Fibroblast of skin of abdomen (primary cell): ENCODE measurements at places on chromosomes 7 and 10.

- DNase-seq = no peak
Observed at GRCh38 chr7:87156709-87157108, 4.5 kb downstream of the DMTF1 start.

GRCh38 chr10:94155722-94156271, 162.1 kb downstream of the PLCE1 start:
- DNase-seq = no peak

DNA sequence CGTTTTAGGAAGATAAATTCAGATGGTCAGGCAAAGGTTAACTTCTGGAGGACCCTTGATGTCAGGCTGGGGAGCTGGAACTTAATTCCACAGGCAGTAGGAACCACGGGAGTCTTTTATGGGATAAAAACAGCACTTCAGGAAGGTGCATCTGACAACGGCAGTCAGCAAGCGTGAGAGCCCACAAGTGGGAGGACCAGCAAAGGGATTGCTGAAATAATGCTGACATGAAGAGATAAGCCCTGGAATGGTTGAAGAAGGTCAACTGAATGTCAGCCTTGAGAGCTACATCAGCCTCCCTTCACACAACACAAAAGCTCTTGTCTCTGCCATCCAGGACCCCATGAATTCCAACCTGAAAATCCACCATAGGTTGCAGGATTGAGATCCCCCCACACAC, 138.8 kb downstream of the SORCS1 start:
- DNase-seq = no peak

- no peak for DNase-seq
Observed at GRCh38 chr7:7695111-7695817, 23.1 kb downstream of the RPA3 start.

DNA sequence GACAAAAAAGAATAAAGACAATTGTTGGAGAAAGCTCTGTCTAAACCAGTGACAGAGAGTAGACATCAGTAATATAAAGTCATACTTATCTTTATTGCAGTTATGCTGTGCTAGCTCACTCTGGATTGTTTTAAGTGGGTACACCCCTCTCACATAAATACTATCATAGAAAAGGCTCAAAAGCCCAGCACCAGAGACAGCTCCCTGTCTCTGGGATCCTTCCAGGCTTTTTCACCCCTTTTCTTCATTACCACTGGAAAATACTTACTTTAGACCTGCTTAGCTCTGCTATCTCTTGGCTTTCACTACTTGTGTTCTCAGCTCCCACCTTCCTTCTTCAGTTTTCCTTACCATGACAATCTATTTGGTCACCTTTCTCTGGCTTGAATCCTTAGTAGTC, 259.1 kb upstream of the MINDY3 start:
- DNase-seq = no peak

- DNase-seq = no peak
Observed at GRCh38 chr10:130782467-130782866, 529.1 kb downstream of the TCERG1L start.

- no peak for DNase-seq
Observed at GRCh38 chr10:17343118-17343517, 111.3 kb downstream of the ST8SIA6 start.

DNA sequence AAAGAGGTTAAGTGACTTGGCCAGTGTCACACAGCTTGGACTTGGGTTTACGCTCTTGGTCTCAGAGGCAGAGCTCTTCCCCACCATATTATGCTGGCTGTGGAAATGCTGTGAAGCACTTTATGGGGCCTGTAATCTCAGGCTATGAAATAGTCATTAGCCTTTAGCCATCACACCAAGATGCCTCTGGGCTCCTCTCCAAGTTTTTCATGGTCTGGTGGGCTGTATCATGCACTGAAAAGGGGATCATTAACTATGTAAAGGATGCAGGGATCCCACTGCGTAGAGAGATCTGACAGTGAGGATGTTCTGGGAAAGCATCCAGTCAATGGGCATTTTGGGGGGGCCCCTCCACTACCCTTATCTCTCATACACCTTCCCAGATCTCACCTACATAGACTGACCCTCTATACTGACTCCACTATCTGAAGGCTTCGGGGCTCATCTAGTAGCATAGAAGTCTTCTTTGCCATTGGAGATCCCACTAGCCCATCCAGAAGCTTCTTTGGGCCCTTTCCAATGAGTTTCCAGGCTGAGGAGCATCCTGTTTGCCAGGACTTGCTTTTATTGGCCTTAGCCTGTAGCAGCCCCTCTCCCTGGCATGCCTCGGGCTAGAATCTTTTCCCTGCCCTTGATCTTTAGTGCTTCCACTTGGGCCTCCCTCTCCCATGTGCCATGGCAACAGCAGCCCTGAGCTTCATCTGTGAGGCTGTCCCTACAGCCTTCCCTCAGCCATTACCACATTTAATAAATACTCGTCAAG, 19.6 kb downstream of the FRMPD2 start:
- no peak for DNase-seq

DNA sequence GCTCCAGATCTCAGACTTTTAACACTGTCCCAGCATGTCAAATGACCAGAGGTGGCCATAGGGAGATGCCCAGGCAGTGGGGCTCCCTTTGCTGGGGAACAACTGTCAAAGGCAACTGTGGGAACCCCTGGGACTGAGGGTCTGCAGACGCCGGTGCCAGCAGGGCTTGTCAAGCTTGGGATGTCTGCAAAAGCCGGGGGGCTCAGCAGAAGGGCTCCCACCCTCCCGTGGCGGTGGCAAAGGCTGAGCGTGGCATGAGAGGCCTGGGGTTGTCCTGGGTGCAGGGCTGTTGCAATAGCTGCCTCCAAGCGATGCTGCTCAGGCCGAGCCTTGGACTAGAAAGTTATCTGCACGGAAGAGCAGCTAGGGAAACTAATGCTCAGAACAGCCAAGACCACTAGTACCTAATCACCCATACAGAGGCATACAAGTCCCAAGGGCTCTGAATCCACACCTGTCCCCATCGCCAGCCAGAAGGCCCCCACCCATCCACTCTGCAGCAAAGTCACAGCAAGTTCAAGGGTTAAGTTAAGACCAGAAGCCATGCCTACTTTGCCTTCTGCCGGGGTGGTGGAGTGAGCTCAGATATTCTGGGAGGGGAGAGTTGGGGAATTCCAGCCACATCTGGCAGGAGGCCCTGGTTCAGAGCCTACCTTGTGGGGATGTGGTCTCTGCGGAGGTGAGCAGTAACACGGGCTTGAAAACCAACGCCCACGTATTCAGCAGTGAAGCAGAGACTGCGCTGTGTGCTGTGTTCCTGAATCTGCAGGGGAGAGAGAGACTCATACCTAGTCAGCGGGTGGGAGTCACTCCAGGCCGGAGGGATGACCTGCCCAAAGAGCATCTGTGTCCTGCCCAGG, 4.6 kb downstream of the SH2B2 start:
- DNase-seq = no peak

GRCh38 chr10:29064680-29065079, 224.2 kb upstream of the LYZL1 start:
- peak; percentile 18 for DNase-seq

DNA sequence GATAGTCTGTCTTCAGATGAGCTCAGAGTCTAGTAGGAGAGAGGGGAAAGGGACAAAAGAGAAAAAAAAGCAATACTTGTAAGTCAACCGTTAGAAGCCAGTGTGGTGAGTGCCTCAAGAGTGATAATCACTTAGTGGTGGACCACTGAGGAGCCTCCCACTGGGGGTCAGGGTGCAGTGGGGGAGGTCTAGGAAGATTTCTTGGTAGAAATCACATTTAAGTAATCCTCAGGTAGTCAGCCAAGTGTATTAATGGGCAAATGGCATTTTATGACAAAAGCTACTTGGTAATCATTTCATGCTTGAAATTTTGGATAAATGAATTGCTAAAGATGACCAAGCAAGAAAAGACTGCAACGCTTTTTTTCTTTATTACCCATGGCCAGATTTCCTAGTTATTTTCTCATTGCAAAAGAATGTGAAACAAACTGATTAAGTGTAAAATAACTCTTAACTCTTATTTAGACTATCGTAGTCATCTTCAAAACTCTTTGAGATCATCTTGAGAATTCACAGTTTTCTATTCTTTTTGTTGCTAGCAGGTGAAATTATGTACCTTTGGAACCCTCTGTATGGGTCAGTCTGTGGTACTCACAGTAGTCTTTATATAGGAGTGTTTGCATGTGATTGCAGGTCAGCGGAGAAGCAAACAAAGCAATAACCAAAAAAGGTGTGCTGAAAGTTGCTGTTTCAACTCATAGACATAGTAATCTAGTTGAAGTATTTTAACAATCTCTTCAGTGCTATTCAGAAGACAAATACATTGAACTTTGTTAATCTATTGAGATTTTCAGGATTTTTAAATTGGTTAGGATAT, 63.9 kb downstream of the PPP1R9A start:
- DNase-seq = peak; percentile 76

- DNase-seq = no peak
Observed at GRCh38 chr10:133165556-133166503, 5.8 kb downstream of the KNDC1 start.

DNA sequence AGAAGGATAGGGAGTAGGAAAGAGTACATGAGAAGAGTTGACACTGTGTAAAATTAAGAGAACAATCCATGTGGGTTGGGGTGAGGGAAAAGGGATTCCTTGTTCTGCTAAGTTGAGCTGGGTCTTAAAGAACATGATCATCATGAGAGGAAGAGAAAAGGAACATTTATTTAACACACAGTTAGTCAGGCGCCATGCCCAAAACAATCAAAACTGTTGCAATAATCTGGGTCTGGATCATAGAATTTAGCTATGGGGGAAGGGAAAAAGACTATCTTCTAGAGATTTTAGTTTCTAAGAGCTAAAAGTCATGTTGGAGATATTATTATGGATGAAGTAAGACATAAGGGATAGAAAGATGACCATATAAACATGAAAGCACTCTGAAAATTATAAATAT, 178.9 kb downstream of the SEM1 start:
- no peak for DNase-seq

GRCh38 chr10:43801140-43801539, 152.5 kb upstream of the ZNF32 start:
- no peak for DNase-seq

- DNase-seq = no peak
Observed at GRCh38 chr7:40059057-40059456, 75.4 kb downstream of the MPLKIP start.

- peak; percentile 55 for DNase-seq
Observed at GRCh38 chr7:2037301-2037807, 195.4 kb downstream of the MAD1L1 start.

DNA sequence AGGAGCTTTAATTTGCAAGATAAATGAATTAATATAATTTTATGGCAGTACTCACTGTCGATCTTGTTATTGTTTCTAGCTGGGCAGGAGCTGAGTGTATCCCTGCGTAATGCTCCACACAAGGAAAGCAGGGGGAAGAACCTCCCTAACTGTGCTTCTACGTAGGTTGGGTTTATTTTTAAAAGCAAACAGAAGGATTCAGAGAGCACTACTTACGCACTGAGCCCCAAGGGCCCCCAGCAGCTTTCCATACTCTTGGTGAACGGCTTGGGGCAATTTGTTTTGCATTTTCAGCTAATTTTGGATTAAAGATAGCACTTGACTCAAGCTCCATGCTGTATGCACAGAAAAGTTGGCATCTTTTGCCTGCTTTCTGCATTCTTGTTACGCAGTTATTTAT, 9.6 kb downstream of the DUSP5 start:
- no peak for DNase-seq

DNA sequence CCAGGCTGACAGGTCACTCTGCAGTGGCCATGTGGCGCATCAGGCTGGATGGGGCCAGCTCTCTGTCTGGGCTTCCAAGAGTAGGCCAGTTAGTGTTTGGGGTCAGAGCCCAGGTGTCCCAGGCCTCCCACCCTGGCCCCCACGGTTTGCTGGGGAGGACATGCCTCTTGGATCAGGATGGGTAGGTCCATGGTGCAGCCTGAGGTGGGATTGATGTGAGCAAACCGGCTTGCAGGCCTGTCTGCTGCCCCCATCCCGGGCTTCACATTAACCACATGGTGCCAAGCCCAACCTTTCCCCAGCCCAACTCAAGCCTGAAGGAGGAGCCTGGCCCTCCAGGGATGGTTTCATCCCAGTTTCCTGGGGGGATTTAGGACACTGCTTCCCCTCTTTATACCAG, 39.2 kb downstream of the LDB3 start:
- no peak for DNase-seq

GRCh38 chr7:1073142-1073977, 14.6 kb upstream of the GPER1 start:
- no peak for DNase-seq

- DNase-seq = no peak
Observed at GRCh38 chr7:20647036-20647435, 31.6 kb downstream of the ABCB5 start.

DNA sequence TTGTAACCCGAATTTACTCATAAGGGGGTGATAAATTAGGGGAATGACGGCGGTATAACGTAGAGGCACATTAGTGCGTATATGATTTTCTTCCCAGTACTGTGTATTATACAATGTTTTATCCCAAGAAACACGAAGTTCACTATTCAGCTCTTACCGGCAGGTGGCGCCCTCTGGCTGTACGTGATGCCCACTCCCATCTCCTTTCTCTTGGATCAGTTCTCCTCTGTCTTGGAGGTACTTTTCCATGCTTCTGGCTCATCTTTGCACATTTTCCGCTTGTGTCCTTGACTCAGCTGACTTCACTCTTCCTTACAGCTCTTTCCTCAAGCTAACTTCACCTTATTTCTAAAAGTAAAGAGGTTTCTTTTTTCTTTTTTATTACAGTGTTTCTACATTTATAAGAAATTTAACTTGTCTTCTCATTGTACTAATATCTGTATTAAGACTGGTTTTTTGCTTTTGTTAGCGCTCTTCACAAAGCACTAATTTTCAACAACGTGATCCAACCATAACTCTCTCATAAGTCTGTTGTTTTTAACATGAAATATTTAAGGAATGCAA, 21.3 kb downstream of the TMEM176B start:
- peak; percentile 57 for DNase-seq

DNA sequence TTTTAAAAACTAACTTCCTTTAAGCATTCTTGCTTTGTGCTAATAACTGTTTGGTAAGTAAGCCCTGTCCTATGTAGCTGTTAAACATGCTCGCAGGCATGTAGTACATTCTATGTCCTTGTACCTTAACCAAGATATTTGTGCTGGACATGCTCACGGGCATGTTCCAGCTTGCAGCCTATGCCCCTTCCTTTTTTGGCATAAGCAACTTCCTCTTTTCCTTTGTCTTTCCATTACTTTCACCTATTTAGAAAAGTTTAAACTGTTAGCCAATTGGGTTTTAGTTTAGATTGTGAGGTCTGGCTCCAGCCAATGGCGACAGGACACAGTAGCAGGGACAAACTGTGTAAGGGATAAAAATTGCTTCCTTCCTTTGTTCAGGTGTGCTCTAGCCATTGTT, 14.4 kb upstream of the APBB1IP start:
- no peak for DNase-seq

GRCh38 chr10:488933-489215, 200.6 kb downstream of the DIP2C start:
- DNase-seq = no peak

GRCh38 chr7:74429153-74429747, 24.5 kb upstream of the GTF2IRD1 start:
- DNase-seq = peak; percentile 81

DNA sequence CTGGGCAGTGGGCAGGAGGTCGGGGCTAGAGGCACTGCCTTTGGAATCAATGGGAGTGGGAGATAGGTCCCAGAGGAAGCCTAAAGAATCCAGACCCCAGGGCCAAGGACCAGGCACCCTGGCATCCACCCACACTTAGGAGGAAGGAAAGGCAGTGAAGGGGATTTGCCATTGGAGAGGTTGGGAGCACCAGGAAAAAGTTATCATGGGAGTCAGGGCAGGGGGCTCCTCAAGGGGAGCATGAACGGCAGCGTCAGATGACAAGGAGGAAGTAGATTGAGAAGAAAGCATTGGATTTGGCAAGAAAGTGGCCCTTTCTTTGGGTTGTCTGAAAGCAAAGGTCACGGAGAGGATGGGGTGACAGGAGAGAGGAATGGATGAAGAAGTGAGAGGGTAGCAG, 142.8 kb downstream of the ADAM12 start:
- no peak for DNase-seq
